ENCODE measurements at places on chromosomes 2 and 18. TPM values are rescaled to one million over a fixed set of nuclear protein-coding genes. Genes with fewer than 3 reads are reported as not detected.

The ALK gene
- total RNA-seq: not detected

The RAB6C gene
- total RNA-seq: not detected

The SNTG2 gene
- not detected for total RNA-seq

The RGPD3 gene
- total RNA-seq: 0.13 TPM

The SLC16A14 gene
- total RNA-seq: 1.4 TPM
